ENCODE measurements at places on chromosomes 16 and 17. TPM values are rescaled to one million over a fixed set of nuclear protein-coding genes. Genes with fewer than 3 reads are reported as not detected.

Gene VPS25
- total RNA-seq = 57.5 TPM

Gene HIC1
- total RNA-seq = 20.5 TPM

Gene KRT16
- 0.37 TPM for total RNA-seq

Gene DNAH2
- total RNA-seq = 0.57 TPM

Gene GNAO1
- total RNA-seq = under 0.01 TPM

Gene KRT34
- total RNA-seq = 1.3 TPM

Gene ALDOC
- total RNA-seq = 121 TPM

Gene MYH8
- under 0.01 TPM for total RNA-seq

Measured in smooth muscle cell of bladder (primary cell).